ENCODE measurements at places on chromosomes 5 and 9. TPM values are rescaled to one million over a fixed set of nuclear protein-coding genes. Genes with fewer than 3 reads are reported as not detected.

DNA sequence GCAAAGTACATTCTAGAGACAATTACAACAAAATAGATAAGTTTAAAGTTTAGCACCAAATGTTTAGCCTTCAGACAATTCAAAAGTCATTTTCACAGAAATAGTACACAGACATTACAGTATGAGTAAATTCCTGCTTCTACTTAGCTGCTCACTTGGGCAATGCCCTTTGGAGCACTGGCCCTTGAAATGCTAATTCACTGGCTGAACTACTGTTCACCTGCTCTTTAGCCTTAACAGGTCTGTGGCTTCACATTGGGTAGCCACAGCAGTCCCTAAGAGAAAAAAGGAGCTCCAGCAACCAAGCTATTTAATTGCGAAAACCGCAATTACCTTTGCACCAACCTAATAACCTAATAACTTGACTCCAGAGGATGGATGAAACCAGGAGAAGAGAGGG, 916.2 kb upstream of the DMAC1 start:
- H3K27ac ChIP-seq = no peak overlapping the region
- no peaks in the 10 kb centered on the region for H3K27me3 ChIP-seq
- H3K4me3 ChIP-seq = no peak overlapping the region
- no peak for DNase-seq
- no peaks in the 10 kb centered on the region for H3K4me1 ChIP-seq

Gene SPINK5
- total RNA-seq = not detected

Gene SYNPO
- total RNA-seq = 0.16 TPM

DNA sequence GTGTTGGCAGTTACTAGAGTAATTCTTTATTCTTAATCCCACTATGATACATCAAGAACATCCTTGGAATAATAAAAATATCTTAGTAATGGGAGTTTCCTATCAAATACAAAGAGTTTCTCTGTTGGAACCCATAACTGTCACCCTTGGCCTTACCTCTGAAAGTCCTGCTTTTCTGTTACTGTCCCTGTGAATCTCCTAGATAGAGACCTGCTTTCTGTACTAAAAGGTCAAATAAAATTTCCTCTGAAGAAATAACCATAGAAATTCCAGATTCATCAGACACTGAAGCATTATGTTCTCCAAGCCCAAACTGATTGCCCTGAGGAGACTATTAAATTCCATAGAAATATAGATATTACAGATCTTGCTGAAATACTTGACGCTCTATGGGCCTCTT, 63.0 kb downstream of the KCNV2 start:
- no peak overlapping the region for H3K4me3 ChIP-seq
- no peak for DNase-seq
- H3K4me1 ChIP-seq = no peaks in the 10 kb centered on the region
- peaks cover 16% of the 10 kb centered on the region for H3K36me3 ChIP-seq

Gene SLC25A25
- total RNA-seq = 16.8 TPM
